ENCODE measurements at places on chromosomes 6 and 20.

DNA sequence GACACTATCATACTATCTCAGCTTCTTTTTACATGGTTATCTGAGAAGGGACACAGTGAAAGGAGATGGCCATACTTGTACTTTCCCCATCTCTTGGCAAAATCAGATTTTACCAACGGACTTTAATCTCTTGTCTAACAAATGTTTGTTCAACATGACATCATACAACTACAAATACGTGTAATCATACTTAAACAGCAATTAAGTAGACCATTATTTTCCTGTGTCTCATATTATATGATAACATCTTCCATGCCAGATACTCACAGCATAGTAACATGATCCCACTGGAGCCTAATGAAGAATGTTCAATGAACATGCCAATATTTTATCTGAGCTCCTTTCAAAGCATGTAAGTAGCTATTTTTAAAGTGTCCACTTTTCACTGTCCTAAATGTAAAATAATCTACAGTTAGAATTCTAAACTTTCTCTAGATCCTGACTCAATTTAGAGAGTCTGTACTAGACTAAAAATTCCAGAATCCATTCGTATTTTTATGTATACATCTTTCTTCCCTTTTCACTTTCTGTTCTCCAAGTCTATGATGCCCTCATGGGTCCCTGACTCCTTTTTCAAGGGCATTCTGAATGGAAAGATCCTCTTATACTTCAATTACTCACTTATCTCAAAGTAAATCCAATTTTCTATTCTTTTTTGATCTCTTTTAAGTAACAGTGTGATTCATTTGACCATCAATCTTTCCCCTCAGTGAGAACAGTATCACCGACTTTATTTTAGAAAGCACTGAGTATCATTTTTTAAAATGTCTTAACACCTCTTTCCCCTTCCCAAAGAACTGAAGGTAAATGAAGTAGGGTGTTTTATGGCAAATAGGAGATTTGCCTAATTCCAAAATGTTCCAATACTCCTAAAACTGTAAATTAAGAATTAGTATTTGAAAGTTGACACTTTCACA, 133.5 kb downstream of the CDK19 start:
- DNase-seq = no peak

DNA sequence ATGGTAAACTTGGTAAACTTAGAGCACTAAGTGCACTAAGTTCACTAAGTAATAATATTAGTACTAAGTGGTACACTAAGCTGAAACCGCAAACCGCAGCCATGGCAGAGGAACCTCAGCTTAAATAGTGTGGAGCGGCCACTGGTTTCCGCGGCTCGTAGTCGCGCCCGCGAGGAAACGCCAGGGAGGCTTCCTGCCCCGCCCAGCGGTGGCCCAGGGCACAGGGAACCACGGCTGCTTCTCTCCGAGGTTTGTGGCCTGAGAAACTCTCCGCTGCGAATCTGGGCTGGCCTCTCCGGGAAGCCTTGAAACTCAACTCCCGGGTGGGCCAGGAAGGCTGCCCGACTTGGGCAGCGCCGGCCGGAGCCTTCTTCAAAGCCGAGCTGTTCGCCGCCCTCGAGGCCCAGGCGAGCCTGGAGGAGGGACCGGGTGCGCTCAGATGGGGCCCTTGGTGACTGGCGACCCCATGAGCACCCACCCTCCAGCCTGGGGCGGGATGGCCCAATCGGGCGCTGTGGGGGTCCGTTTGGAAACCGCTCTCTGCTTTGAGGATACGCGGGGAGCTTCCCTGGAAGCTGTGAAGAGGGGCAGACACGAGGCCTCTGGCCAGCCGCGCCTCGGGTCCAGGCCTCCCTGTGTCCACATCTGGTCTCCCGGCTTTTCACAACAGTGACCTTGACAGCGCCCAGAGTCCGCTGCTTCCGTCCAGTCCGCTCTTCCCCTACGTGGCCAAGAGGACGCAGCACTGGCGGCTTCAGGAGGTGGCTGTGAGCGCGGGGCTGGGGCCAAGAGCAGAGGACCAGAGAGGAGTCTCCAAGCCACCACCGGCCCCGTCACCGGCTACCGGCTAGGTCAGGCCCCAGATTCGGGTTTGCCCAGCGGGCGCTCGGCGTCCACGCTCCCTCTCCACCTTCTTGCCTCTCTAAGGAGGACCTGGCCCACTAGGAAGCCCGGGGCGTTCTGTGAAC, 25.4 kb upstream of the HLA-E start:
- peak; percentile 58 for DNase-seq

GRCh38 chr20:44948107-44948506, 12.1 kb downstream of the TOMM34 start:
- no peak for DNase-seq

DNA sequence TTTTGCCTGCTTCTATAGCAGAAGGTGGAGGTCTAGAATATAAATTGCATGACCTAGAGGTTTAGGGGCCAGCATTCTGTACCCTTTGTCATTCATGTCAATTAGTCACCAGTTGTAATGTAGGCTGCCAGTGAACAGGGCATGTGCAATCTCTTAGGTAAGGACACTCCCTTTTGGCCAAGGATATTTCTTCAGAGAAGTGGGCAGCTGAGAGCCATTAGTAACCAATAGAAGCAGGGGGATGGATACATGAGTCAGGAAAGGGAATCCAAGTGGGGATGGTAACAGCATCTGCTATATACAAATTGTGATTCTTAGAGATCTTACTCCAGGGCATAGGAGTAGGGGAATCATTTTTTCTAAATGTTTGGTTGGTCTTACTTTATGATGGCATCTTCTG, 494.2 kb upstream of the JAG1 start:
- DNase-seq = peak; percentile 22

DNA sequence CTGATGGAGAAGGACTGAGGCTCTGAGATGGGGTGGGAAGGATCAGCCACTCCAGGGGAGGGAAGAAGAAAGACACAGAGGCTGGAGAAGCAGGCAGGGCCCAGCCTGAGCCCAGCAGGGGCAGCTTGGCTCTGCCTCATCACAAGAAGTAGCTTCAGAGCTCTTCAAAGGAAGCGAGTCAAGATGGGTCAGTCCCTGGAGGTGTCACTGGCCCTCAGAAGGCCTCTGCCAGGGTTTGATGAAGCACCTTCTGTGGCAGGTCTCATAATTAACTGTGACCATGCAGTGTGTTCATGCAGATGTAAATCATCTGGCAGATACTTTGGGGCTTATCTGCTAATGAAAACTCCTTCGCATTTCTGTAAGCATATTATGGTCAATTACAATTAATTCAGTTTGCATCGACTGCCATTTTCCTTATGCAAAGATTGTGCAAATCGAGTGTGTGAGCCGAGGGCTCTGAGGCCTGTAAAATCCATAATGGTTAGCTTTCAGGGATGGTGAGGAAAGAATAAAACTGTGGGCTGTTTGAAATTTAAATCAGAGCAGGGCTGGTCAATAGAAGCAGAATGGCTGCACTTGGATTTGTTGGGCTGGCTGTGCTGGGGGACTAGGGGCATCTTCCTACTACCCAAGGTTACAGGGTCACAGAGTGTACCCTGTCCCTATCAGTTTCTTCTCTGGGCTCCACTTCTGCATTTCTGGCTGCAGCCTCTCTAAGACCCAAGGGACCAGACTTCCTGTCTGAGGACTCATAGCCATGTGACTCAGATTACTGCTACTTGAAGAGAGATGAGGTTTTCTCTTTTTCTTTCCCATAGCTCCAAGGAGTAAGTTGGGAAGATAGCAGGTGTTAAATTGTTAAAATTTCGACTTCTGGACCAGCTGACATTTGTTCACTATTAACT, 376.6 kb downstream of the DHX35 start:
- no peak for DNase-seq

DNA sequence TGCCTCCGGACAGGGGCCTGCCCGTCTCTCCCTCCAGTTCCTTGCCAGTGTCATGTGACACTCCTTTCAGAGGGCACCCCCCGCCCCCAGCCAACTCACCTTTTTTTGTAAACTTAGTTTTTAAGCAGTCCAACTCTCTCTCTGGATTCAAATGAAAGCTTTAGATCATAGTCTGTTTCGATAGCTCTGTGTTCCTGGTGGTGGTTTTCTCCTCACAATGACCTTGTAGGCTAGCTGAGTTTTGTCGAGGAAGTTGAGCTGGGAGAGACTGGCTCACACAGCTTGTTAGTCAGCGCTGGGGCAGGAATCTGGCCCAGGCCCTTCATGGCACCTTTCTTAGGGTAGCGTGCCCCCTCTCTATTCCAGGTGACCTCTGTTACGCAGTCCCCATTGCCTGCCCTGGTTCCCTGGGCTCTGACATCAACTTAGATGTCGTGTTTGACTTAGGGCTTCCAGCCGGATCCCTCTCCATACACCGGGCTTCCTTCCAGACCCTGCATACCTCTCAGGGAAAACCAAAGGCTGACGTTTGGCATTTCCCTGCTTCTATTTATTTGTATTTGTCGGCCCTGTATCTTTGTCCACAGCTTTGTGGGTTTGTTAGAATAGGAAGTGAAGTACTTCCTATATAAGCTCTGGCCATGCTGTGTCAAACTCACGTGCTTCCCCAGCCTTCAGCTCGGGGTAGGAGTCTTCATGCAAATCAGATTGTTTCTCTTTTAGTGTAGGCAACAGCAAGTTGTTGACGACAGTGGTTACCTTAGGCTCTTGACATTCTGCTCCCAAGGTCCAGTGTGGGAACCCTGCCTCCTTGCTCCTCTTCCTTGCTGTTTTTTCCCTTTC, 12.7 kb downstream of the IGF2R start:
- DNase-seq = peak; percentile 42

- no peak for DNase-seq
These were observed 88.8 kb downstream of the PCSK2 start for GRCh38 chr20:17315407-17316231.

GRCh38 chr20:62031462-62032092, 34.1 kb downstream of the TAF4 start:
- no peak for DNase-seq

DNA sequence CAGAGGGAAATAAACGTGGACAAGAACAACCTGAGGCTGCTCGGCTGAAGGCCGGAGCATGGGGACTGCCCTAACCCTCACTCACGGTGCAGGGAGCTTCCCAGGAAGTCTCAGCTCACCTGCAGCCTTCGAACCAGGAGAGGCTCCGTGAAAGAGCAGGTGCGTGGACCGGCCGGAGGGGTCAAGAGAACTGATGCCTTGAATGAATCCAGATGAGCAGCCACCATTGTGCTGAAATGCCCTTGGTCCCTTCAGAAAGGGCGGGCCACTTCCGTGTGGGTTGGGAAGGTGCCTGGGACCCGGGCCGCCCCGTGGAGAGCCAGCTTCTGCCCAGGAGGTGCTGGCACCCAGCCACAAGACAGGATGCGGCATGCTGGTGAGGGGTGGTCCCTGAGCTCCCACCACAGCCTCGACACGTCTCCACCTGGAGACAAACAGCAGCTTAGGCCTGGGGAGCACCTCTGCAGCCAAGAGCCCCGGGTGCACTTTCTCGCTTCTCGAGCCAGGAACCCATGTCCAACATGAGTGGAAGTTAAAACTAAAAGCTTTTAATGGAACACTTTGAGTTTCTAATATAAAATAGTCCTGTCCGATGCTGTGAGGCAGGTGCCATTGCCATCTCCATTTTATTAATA, 83.5 kb downstream of the TTLL2 start:
- no peak for DNase-seq

GRCh38 chr20:50710492-50711063, 19.2 kb upstream of the RIPOR3 start:
- no peak for DNase-seq

DNA sequence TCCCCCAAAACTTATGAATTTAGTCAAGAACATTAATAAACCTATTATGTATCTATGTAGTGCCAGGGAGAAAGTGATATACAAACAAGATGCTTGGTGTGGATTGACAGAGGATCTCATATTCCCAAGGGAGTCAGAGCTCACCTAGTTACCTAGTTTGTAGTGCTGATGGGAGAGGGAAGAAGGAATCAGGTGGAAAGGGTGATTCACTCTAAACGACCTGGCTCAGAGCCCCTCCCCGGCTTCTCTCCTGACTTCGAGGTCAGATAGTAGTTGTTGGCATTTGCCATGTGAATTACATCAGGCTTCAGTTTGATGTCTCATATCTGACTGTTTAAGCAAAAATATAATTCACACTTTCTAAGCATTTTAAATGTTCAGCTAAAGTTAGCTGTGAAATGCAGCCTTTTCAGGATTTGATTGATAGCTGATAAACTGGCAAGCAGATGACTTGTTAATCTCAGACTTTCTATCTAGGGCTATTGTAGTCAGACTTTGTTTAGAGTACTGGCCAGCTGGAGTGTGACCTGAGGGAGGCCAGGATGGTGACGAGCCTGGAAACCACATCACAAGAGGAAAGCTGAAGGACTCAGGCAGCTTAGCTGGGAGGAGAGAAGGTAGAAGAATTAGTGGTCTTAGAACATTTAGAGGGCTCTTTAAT, 123.7 kb downstream of the AKAP7 start:
- no peak for DNase-seq

DNA sequence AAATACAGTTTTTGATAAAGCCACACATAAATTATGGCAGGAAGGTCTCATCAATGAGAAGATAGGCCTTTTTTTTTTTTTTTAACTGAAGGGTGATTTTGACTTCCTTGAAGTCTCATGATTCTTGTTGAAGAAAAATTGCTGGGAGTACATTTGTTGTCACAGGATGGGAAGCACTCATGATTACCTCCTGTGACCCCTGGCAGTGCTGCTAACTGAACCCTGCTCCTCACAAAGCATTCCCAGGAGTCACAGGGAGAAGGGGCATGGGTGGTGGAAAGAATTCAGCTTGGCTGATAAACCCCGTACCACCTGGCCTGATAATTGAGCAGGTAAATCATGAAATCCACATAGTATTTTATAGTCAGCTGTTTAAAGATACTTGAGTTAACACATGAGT, 86.9 kb downstream of the CD109 start:
- no peak for DNase-seq

GRCh38 chr6:30615219-30615957, 1.7 kb downstream of the PPP1R10 start:
- DNase-seq = no peak

DNA sequence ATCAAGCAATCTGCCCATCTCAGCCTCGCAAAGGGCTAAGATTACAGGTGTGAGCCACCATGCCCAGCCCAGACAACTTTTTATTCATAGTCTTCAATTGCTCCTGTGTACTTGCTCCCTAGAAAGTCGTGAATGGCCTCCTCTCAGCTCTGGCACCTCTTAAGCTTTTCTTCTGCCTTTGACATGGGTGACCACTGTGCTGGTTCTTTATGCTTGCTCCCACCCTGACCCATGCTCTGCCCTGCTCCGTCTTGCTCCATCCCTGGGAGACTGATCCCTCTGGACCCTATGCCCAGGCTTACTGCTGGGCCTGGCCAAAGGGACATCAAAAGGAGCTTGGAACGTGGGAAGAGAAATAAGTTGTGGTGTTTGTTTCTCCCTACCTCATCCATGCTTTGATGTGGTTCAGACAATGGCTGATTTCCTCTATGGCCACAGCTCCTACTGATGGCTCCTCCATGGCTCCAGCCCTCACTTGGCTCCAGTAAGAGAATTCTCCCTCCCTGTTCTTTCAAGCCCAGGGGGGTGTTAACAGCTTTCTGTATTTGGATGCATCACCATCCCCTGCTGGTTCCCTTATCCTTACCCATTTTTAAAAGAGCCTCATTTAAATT, 7.7 kb upstream of the TREM2 start:
- no peak for DNase-seq

DNA sequence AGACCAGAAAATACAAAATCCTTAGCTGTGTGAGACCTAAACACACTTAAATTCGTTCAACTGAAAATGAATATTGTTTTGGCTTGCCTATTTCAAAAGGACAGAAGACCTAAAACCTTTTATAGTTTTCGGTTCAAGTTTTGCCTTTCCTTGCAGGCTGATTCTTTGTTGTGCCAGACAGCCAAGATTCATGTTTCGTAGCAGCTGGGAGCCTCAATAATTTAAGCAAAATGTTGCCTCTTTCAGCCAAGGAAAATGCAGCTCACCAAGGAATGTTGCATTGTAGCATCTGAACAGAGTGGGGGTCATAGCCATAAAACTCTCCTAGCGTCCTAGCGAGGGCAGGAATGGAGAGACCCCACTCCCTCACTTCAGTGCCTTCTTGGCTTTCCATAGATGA, 92.3 kb upstream of the INSM1 start:
- no peak for DNase-seq
